ENCODE measurements at places on chromosomes 2 and 18.
A peak's percentile ranks its signal among the peaks of the same experiment; 100 is the strongest.

DNA sequence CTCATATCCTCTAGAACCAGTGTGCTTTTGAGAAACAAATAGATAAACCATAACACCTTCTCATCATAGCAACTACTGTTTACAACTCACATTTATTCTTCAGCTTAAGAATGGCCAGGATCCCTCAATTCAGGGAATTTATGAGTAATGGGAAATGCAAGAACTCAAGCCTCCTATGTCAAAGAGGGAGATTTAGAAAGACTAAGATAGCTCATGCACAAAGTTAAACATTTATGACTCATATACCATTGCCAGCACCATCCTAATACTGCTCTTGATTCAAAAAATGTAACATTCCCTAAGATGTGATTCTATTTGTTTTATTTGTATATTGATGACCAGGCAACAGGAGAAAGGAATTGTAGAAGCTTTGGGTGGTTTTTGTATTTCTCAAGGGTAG lies 172.8 kb downstream of the CYP26B1 start:
- no peak for DNase-seq

GRCh38 chr2:235191978-235192377 lies 240.2 kb downstream of the SH3BP4 start:
- no peak for DNase-seq

- no peak for DNase-seq
These were observed 40.5 kb downstream of the HS6ST1 start for GRCh38 chr2:128277961-128278681.

DNA sequence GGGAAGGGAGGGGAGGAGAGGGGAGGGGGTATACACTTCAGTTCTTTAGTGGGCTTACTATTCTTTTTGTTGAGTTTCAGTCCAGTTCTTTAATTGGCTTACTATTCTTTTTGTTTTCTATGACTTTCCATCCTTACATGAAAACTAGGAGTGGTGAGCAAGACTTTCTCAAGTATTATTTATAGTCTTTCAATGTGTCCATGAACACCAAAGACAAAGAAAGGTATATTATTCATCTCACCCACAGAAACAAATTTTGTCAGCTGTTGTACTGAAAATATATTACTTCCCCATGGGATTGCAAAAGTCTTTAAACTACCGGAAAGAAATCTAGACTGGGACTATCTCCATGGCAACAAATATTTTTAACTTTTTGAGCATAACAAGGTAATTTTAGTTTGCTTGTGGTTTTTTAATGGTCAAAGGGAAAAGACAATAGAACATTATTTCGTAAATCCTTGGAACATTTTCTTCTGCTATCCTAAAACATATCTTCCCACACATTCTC lies 17.6 kb downstream of the ADAM17 start:
- peak; percentile 23 for DNase-seq

- DNase-seq, result no peak
These were observed 789 bp upstream of the COX7A2L start for GRCh38 chr2:42361728-42362283.

GRCh38 chr2:7449298-7449697 lies 532.1 kb downstream of the RNF144A start:
- DNase-seq, result no peak

- DNase-seq, result no peak
These were observed 36.9 kb downstream of the RIT2 start for GRCh38 chr18:43078478-43079092.

DNA sequence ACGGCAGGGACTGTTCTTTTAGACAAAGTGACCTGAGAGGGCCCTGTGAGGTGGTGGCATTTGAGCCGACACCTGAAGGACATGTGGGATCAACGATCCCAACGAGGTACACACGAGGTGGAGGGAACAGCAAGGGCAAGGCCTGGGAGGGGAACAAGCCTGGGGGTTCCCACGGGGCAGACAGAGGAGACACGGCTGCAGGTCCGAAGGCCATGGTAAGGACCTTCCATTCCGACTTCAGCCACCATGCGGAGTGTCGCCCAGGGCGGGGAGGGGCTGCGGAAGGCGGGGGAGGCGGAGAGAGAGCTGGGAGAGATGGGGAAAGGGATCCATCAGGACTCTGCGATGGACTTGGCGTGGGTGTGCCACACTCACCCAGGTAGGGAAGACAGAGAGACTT lies 151.8 kb downstream of the HDAC4 start:
- DNase-seq, result no peak
